SK-N-SH (cell line): ENCODE measurements at places on chromosomes 2 and 18. TPM values are rescaled to one million over a fixed set of nuclear protein-coding genes. Genes with fewer than 3 reads are reported as not detected.

GRCh38 chr18:14912967-14913366 lies 165.0 kb downstream of the ANKRD30B start:
- DNase-seq, result no peak

DNA sequence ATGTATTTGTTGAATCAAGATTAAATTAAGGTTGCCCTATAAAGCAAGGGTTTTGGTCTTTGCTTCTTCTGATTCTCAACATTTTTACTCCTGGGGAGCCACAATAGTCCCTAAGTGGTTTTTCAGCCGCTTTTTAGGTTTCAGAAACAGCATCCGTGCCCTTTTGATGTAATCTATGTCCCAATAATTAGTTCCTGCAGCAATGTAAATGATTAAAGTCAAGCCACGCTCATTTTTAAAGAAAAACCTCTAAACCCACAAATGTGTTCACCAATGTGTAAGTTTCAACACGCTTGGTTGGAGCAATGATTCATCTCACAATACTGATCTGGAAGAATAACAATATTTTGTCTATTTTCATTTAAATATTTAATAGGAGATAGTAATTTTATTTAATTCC lies 5.6 kb downstream of the ARL4C start:
- no peak for DNase-seq

RUFY4 gene
- polyA plus RNA-seq, result not detected in 2 replicates

GRCh38 chr18:43705850-43706249 lies 428.6 kb upstream of the SYT4 start:
- DNase-seq, result no peak

RTP5 gene
- polyA plus RNA-seq, result not detected in 2 replicates

GRCh38 chr18:2444201-2444875 lies 127.0 kb downstream of the METTL4 start:
- DNase-seq, result no peak

PFN4 gene
- polyA plus RNA-seq, result 0.54 and 0.61 TPM in 2 replicates

WDR12 gene
- polyA plus RNA-seq, result 21.2 and 41.0 TPM in 2 replicates

GRCh38 chr2:2756886-2757285 lies 425.8 kb upstream of the MYT1L start:
- no peak for DNase-seq

GRCh38 chr2:176138923-176139660 lies 9.6 kb downstream of the HOXD8 start:
- DNase-seq, result peak; percentile 62

- no peak for DNase-seq
These were observed 63.7 kb downstream of the MARCHF4 start for GRCh38 chr2:216308576-216308975.

MLPH gene
- polyA plus RNA-seq, result 84.8 and 93.6 TPM in 2 replicates

GALR1 gene
- polyA plus RNA-seq, result not detected in 2 replicates

SERPINB12 gene
- polyA plus RNA-seq, result not detected in 2 replicates

GPR39 gene
- 2.1 and 2.3 TPM in 2 replicates for polyA plus RNA-seq

- DNase-seq, result peak; percentile 55
These were observed 14.4 kb downstream of the OTOF start for GRCh38 chr2:26463244-26464192.

DNA sequence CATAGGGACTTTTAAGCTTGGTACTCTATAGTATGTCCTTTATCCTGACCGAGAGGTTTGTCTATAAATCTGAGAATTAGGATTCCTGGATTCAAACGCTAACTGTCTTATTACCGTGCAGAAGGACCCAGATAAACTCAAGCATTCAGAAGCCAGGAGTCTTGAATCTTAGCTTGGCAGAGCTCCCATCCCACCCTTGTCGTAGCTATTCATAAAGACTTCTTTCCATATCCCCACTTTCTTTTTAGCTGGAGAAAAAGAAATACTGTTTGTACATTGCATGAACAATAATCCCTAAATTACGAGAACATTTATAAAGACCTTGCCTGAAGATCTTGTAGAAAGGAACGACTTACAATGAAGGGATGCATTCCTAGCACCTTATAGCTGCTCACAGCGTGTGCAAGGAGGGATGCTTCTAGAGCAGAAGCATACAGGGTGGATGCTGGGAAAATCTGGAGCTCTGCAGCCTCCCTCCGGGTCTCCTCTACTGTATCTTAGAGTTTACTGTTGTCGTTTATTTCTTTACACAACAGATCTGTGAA lies 13.6 kb downstream of the EFR3B start:
- DNase-seq, result no peak

DNA sequence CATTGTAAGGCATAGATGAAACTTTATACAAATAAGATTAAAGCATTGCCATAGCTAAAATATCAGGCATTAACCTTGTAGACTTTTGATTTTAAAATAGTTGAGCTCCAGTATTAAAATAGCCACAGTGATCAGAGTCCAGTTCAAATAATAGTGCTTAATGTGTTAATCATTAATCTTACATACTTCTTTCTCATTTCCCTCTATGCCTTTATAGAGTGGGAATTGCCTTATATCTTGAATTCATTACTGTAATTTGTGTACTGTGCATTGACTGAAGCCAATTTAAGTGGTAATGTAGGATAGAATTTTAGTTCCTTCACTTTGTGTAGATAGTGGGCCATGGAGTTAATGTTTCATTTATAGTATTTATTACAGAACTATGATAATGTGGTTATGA lies 549.2 kb upstream of the VWC2L start:
- no peak for DNase-seq

CRYGC gene
- polyA plus RNA-seq, result 0.21 and 0.31 TPM in 2 replicates

DNA sequence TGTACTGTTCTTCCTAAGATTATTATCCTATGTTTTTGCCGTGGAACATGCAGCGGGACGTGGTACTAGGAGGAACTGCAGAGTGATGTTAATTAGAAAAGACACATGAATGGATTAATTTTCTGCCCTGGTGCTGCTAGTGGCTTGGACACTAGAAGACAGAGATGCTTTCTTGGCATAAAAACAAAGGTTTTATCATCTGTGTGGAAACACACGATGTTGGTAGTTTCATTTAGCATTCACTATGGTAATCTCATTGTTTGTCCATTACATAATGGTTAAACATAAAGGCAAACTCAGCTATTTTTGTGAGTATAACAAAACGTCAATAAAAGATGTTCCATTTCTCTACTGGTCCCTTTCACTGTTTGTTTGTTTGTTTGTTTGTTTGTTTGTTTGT lies 22.8 kb downstream of the COL6A3 start:
- DNase-seq, result peak; percentile 47
